IMR-90 (cell line): ENCODE measurements at places on chromosomes 12 and 14. TPM values are rescaled to one million over a fixed set of nuclear protein-coding genes. Genes with fewer than 3 reads are reported as not detected.
A peak's percentile ranks its signal among the peaks of the same experiment; 100 is the strongest.

MRPL42 gene
- polyA plus RNA-seq, result 48.0 and 64.2 TPM in 2 replicates

DNA sequence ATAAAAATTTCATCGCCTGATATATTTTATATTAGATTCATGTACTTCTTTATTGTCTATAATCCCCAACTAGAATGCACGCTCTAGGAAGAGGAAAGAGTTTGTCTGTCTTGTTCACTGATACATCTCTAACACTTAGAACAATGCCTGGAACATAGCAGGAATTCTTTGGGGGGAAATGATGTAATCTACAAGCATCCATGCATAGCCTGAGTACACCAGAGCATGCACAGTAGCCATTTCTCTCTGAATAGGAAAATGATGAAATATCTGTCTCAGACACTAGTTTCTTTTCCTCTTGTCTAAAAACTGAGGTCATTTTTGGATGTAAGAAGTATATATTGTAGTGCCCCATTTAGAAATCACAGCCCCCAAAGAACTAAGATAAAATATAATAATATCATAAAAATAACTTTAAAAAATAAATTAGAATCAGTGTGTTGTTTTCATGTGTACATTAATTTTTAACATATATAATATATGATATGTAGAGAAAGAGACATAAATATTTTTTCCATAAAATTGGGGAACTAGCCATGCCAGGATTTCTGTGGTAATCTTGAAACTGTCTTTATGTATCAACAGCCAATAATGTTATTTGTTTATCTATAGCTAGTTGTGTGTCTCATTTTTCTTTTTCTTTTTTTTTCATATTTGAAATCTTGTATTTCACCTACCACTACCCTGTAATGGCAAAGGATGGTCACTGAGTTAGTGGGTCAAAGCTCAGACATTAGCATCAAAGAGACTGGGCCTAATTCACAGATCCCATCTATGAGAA is 155.6 kb upstream of the TMCC3 start:
- no peaks in the 10 kb centered on the region for H3K36me3 ChIP-seq
- peaks cover 2% of the 10 kb centered on the region; the same call in 1 of the 2 replicates for H3K27me3 ChIP-seq
- H3K27ac ChIP-seq, result no peak overlapping the region
- DNase-seq, result peak; percentile 43
- H3K4me3 ChIP-seq, result no peak overlapping the region

DNA sequence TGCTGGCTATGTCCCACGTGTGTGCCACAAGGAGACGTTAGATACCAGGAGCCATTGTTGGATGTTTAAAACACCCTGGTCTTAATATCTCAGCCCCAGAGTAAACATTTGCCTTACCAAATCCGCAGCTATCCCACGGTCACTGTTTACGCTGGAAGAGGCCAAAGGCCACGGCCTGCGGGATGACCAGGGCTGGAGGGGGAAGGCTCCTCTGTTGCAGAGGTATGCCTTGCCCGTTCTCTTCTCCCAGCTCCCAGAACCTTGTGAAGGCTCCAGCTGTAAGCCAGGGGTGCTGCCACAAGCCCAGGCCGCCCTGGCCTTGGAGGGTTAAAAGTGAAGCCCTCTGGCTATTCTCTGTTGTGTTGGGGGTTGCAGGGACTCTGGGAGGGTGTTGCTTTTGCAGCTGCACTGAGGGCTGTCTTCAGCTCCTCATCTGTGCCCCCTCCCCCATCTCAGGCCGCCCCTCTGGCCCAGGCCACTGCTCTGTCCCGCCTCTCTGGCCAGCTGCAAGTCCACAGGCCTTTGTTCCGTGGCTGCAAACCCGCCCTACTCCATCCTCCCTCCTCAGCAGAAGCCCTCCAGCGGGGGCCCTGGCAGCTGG is 2.5 kb downstream of the PLEKHG3 start:
- no peak overlapping the region for H3K27ac ChIP-seq
- no peaks in the 10 kb centered on the region for H3K36me3 ChIP-seq
- peaks cover 13% of the 10 kb centered on the region; the same call in 1 of the 2 replicates for H3K4me1 ChIP-seq

DNA sequence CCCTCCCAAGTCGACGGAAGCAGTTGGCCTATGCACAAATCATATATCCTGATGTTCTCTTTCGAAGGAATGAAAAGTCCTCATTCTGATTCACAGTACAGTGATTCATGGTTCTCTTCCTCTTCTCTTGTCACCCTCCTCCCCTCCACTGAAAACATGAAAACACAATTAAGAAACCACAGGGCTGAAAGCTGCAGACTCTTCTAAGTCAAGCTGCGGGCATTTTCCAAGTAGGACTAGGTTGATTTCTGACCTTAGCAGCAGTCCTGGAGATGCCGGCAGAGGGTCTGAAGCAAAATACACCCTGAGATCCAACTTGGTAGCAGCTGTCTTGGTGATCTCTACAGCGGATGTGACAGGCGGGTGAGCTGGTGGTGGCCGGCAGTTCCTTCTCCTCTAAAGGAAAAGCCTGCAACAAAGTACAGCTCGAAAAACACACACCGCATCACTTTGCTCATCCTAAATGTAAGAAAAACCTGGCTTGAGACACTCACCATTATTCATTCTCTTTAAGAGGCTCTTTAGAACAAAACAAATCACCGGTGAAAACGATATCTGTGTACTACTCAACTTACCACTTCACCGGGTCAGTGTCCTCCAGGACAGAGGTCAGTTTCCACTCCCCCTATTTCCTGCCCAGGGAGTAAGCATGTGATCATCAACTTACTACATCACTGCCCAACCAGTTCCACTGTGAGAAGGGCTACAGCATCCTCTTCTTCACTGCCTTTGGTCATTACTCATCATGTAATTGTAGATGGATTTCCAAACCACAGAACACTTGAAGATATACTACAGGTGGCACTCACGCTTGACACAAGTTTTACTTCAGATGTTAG is 6.0 kb downstream of the TMCC3 start:
- peaks cover 14% of the 10 kb centered on the region for H3K27me3 ChIP-seq
- H3K36me3 ChIP-seq, result no peaks in the 10 kb centered on the region
- H3K4me1 ChIP-seq, result no peaks in the 10 kb centered on the region
- H3K4me3 ChIP-seq, result no peak overlapping the region
- DNase-seq, result peak; percentile 49

- H3K36me3 ChIP-seq, result no peaks in the 10 kb centered on the region
- no peak overlapping the region for H3K27ac ChIP-seq
- peaks cover 2% of the 10 kb centered on the region; the same call in 1 of the 2 replicates for H3K27me3 ChIP-seq
- H3K4me3 ChIP-seq, result no peak overlapping the region
- no peak for DNase-seq
- H3K4me1 ChIP-seq, result no peaks in the 10 kb centered on the region
Observed at GRCh38 chr14:56659378-56659777, 79.8 kb downstream of the TMEM260 start.

P2RX4 gene
- polyA plus RNA-seq, result 12.6 and 13.6 TPM in 2 replicates

DNA sequence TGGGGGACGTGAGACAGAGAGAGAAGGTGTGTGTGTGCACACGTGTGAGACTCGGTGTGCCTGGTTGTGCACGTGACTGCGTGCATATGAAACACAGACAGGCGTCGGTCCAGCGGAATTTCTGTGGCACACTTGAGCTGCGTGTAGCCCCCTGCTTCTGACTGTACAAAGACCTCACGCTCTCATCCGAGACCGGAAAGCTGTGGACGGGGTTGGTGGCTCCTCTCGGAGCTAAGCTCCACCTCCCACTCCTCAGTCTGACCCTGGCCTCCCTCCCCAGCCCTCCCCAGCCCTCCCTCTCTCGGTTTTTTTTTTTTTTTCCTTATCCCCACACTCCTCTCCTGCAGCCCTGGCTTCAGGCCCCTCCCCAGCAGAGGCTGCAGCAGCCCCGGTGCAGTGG is 8.3 kb upstream of the C14orf180 start:
- no peak overlapping the region for H3K4me3 ChIP-seq
- DNase-seq, result no peak
- no peak overlapping the region for H3K27ac ChIP-seq
- H3K36me3 ChIP-seq, result no peaks in the 10 kb centered on the region

NTS gene
- not detected in 2 replicates for polyA plus RNA-seq

DNA sequence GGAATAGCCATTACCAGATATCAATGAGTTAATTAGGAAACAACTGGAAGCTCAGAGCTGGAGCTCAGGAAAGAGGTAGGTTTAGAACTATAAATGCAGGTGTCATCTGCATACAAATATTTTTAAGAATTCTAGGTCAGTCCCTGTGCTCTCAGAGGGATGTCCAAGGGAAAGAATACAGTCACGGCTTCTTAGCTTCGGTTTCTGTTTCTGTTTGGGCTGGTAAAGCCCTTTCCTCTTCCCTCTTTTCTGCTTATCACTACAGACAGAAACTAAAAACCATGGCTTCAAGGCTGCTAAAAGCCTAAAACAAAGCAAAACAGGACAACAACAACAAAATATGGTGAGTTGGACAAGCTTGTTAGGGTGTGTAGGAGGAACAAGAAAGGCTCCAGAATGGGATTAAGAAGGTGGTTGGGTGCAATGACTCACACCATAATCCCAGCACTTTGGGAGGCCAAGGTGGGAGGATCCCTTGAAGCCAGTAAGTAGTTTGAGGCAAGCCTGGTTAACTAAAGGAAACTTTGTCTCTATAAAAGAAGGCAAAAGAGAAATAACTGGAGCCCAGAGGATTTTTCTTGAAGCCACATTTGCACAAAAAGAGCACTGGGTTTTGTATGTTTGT is 113.0 kb downstream of the SEC23A start:
- H3K27ac ChIP-seq, result no peak overlapping the region
- H3K4me3 ChIP-seq, result no peak overlapping the region
- H3K27me3 ChIP-seq, result no peaks in the 10 kb centered on the region
- DNase-seq, result no peak
- H3K4me1 ChIP-seq, result no peaks in the 10 kb centered on the region
